ENCODE measurements at places on chromosomes 2 and 18.

GRCh38 chr18:9612215-9612830 is 2.0 kb downstream of the PPP4R1 start:
- peak; percentile 28 for DNase-seq

- DNase-seq = no peak
These were observed 236.5 kb downstream of the TPGS2 start for GRCh38 chr18:36592282-36592681.

DNA sequence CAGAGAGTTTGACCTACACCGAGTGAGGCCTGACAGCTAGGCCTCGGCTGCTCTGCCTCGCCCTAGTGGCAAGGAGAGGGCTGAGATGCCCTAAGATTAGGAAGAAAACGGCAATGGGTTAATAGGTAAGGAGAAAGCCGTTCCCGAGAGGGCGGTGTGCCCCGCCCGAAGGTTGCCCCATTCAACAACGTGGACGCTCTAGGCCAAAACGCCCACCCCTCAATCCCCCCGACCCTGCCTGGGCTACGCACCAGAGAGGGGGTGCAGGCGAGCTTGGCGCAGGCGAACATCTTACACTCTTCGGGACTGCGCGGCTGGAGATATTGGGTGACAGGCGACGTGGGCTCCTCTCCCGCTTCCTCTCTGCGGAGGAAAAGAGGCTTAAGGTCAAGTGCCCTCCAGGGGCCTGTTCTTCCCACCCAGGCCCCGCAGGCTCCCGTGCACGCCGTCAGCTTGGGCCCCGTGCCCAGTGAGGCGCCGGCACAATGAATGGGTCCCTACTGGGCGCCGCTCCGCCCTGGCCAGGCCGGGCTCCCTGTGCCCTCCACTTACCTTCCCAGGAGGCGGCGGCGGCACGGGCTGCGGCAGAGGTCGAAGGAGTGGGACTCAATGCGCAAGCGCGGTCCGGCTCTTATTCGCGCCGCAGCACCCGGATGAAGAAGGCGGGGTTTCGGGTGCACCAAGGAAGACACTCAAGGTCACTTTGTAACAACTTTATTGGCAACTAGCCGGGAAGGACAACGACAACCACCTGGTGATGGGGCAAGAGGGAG is at the start of gene ATP5MC3:
ATP5MC3 (minus strand) TSS at position 607 of the 773 bp plus-strand sequence; CDS start at position 290, 317 bp downstream.
- DNase-seq = peak; percentile 86

DNA sequence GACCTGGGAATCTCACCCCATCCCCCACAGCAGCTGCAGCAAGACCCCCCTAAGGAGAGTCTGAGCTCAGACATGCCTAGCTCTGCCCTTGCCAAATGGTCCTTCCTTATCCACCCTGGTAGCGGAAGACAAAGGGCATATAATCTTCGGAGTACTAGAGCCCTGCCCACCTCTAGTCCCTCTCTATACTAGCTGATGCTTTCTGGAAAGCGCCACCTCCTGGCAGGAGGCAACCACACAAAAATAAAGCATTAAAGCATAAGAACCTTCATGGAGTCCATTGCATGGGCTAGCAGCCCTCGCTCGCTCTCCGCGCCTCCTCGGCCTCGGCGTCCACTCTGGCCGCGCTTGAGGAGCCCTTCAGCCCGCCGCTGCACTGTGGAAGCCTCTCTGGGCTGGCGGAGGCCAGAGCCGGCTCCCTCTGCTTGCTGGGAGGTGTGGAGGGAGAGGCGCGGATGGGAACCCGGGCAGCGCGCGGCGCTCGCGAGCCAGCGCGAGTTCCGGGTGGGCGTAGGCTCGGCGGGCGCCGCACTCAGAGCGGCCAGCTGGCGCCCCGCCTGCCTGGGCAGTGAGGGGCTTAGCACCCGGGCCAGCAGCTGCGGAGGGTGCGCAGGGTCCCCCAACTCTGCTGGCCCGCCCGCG is 941.2 kb downstream of the SUCLG1 start:
- DNase-seq = no peak

GRCh38 chr2:225165052-225165451 is 122.8 kb upstream of the DOCK10 start:
- DNase-seq = no peak

DNA sequence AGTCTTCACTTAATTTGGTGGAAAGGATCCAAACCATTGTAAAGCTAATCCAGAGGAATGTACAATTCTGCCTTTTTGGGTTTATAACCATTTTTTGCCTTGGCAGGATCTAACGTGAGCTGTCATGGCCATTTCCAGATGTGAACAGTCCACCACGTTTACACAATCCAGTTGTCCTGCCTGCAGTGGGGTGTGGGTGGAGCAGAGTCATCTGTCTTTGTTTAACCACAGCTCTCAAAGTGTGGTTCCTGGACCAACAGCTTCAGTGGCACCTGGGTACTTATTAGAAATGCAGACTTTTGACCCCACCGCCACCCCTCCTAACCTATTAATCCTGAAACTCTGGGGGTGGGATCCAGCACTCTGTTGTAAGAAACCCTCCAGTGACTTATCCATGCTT is 35.9 kb downstream of the FHOD3 start:
- no peak for DNase-seq

DNA sequence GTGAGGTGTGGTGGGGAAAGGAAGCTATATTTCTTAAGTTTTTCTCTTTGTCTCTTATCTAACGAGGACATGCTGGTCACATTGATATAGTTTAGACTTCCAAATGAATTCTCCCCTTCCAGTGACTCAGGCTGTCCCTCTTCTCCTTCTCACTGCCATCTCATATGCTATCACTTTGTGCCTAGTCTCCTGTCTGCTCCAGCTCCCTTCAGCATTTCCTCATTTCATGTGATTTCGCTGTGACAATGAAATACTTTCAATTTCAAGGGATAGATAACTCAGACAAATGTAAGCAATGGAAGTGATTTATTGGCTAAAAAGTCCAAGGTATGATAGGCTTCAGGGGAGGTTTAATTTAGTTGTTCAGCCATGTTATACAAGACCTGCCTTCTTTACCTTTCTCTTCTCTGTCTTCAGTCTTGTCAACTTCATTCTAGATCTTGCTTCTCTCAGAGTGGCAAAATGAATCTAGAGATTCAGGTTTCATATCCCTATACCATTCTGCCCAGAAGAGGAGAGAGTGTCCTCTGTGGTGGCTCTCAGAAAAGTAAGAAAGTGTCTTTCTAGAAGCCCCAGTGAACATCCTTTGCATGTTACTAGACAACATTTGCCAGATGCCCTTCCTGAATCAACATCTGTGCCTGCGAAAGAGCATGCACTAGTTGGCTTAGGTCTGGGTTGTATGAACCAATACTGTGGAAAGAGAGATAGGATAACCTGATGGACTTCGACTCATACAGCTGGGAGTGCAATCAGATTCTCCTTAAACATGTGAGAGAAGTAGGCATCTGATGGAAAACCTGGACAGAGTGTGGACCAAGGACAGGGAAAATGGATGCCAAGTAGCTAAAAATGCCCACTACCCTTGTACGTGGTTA is 29.9 kb upstream of the GPR155 start:
- no peak for DNase-seq

DNA sequence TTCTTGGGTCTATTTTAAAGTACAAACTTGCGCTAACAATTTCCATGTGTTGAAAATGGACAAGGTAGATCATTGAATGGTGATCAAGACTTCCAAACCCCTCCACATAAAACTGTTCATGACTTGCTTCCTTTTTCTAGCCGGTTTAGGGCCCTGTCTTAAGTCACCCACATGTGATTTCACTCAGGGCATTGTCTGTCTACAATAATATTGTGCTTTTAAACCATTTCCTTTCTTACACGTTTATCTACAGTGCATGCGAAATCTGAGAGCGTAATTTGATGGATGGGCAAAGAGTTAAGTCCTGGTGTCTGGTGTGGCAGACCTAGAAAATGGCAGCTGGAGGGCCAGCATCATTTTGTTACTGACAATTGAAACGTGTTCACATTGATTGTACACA is 2.0 kb upstream of the ZNF516 start:
- no peak for DNase-seq

DNA sequence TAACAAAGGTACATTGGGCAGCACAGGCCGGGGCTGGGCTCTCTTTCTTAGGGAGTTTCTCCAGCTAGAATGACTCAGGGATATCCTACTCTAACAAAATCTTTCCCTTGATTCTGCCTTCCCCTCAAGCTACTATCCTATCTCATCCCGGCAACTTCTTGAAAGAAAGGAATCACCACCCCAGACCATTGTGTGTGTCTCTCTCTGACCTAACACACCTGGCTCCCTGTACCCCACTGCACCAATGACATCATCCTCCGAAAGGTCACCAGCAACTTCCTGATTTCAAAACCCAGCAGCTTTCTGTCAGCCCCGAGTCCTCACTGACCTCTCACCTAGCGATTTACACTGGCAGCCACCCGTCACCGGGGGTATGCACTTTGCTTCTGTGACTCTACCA is 72.1 kb upstream of the MAP4K4 start:
- no peak for DNase-seq

DNA sequence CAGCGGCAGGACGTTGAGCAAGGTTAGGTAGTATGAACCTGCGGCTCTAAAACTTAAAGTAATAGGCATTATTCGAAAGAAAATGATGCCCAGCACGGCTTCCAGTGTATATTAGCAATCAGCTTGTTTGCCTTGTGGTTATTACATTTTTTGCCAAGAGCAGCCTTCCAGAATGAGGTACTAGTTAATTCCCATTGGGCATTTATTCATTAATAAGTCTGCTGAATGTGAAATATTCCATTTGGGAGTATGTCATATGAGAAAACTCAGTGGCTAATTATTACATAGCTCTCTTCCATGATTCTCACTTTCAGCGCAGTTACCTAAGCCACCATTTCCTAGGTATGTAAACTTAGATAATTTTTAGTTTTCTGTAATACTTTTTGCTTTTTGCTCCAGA is 12.9 kb downstream of the CRIM1 start:
- DNase-seq = no peak

DNA sequence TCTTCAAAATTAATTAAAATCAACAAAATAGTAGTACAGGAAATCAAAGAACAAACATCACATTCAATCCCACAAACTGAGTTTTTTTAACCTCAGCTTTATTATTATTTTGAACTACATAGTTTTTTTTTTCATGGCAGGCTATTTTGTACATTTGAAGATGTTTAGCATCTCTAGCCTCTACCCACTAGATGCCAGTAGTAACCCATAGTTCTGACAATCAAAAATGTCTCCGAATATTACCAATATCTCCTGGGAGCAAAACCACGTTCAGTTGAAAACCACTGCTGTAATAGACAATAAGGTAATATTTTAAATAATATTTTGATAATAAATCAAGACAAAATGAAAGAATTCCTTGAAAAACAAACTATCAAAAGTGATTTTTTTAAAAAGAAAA is 702.6 kb upstream of the LRRTM1 start:
- DNase-seq = no peak

DNA sequence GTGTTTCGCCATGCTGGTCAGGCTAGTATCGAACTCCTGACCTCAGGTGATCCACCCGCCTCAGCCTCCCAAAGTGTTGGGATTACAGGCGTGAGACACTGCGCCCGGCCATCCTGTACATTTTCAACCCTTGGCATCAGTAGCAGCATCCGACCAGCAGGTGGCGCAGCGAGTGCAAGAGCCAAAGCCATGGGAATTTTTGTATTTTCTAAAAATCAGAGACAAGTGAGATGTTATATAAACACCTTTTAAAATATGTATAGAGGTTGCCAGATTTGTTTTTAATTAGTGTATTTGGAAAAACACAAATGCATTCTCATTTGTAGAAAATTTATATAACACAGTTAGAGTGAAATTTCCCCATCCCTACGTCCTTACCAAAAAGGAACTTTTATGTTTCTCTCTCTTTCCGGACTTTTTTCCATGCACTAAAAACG is 36.8 kb downstream of the MOGAT1 start:
- DNase-seq = peak; percentile 73

DNA sequence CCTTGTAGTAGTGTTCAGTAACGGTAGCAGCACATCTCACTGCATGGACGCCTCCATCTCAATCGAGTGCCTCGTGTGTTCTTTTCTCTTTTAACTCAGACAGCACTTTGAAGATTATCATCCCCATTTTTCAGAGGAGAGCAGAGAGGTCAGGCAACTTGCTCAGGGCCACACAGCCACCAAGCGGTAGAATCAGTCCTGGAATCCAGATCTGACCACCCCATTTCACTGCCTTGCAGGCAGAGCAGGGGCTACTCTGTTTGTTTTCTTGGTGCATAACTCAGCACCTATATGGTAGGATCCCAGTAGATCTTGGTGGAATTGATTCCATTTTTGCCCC is 129.5 kb downstream of the SMAD7 start:
- no peak for DNase-seq

GRCh38 chr2:20999906-21000645 is 43.8 kb downstream of the APOB start:
- no peak for DNase-seq

GRCh38 chr18:1270081-1270480 is 365.4 kb downstream of the ADCYAP1 start:
- no peak for DNase-seq

DNA sequence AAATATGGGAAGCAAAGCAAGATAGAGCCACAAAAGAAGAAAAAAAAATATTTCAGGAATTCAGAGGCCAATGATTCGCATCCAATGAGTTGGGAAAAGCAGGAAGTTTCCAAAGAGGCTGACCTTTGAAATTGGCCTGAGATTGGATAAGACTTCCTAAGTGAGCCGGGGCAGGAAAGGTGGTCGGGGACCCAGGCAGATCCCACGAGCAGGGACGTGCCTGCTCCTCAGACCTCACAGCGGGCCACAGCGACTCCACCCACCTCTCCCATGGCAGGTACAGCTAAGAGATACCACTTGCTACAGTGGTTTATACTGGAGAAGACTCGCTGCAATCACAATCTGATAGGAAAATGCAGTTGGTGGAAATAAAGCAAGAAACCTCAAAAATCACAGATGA is 102.8 kb upstream of the SALL3 start:
- no peak for DNase-seq

DNA sequence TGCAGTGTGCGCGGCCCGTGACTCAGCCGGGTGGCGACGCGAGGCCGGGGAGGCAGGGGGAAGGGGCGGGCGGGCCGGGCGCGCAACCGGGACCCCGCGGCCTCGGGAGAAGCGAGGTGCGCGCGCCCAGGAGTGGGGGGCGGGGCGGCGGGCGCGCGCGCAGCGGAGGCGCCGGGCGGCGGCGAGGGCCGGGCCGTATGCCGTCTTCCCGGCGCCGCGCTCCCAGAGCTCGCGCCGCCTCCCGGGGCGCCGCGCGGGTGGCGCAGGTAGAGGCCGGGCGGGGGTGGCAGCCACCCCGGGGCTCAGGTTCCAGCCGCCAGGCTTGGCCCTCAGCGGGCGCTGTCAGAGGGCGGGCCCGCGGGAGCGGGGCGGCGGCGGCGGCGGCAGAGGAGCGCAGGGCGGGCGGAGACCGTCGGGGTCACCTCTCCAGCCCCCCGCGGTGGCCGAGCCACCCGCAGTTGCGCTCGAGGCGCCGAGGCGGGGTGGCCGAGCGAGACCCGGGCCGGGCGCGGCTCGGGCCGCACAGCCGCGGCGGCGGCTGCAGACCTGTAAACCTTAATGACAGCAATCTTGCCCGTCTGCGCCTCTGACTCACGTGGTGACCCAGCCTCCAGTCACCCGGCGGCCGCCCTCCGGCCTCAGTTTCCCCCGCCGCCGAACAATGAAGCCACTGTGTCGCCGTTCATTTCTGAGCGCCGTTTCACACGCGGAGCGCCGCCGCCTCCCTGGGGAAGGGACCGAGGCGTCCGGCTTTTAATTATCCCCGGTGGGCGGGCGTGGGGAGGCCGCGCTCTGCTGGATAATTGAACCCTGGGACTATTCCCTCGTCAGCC is 25.3 kb upstream of the SMAD7 start:
- peak; percentile 58 for DNase-seq

- no peak for DNase-seq
These were observed 34.1 kb upstream of the SP3 start for GRCh38 chr2:173999272-173999671.

Measured in stimulated activated CD4-positive, alpha-beta T cell treated with anti-CD3 and anti-CD28 coated beads, Interleukin-1b, Interleukin-23, amount 100 ng/mL, for 4 hours (primary cell).